ENCODE measurements at places on chromosomes 2 and 18.

- no peak for DNase-seq
Observed at GRCh38 chr2:64629329-64629781, 24.4 kb downstream of the SERTAD2 start.

DNA sequence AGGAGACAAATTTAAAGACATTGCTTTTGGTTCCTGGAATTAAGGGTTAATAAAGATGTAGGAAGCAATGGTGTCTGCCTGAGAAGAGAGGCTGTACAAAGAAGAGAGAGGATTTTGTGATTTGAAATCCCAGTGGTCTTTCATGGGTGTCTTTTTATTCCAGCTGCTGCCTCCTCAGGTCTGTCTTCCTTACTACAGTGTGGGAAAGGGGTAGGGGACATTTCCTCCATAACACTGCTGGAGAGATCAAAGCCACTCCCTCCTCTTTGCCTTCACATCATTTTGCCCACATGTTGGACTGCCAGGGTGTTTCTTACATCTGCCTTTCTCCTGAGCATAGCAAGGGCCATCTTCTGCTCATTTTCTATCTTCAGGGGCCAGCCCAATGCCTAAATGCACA, 348.5 kb downstream of the EN1 start:
- DNase-seq = no peak

DNA sequence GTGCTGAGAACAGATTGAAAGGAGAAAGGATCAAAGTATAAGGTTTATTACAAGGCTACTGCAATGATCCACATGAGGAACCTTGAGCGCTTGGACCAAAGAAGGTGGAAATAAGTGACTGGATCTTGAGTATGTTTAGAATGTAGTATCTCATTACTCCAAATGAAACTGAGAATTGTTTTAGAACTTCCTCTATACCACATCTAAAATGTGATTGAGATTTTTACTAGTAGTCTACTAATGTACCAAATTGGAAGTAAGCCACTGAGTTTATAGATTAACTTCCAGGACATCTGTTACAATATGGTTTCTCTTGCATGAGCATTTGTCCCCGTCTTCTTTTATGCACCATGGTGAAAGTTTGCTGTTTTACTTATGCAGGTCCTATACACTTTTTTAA, 300.5 kb downstream of the SUCLG1 start:
- no peak for DNase-seq

DNA sequence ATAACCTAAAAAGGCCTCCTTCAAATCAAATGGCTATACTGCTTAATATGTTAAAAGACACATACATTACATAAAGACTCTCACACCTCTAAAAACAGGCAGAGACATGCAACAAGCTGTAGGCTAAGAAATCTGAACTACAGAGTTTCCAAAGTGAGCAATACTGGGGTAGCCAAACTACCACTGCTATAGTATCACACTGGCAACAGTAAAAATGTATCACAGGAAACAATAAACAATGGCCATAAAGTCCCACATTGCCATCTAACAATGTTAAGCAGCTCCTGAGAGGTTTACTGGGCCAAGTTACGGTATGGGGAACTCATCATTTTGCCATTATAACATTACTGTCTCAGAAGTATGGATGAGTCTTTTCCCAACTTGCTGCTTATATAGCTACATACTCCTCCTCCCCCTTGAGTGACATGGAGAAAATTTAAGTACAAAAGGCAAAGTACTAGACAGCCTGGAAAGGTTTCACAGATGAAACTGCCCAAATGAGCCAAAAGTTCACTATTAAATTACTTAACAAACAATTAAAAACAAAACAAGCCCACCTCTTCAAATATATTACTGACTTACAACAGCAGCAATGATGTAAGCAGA, 50.3 kb downstream of the SS18 start:
- no peak for DNase-seq

DNA sequence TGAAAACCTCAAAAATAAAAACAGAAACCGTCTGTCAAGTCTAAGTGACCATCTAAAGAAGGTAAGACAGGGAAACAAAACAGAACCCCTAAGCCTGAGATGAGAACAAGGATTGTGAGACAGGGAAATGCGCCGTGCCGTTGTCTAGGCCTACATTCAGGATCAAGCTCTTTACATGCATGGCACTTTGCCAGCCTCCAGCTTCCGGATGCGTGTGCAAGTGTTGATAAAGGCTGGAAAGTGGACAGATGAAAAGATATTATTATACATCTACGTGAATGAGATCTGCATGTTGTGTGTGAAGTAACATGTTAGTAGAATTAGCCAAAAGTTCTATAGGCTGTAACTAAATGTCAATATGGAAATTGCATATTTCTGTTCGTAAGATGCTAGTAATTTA, 28.6 kb upstream of the TMEM87B start:
- DNase-seq = no peak
